ENCODE measurements at places on chromosomes 3 and 15.

DNA sequence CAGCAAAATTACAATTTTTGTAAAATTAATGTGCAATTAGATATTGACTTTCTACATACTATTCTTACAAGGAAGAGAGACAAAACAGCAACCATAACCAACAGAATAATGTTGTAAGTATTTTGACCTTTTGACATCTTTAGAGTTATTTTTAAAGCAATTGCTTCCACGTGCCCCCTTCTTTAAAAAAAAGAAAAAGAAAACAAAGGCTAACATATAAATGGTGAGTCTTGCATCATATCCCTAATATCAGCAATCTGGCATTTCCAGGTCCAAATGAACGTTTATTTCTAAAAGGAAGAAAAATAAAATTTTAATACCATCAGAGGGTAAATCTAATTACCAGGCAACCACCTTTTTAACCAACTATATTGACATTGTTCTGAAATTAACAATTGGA is 19.3 kb upstream of the STRIT1 start:
- H3K27ac ChIP-seq, result no peak overlapping the region
- no peaks in the 10 kb centered on the region for H3K4me1 ChIP-seq
- no peaks in the 10 kb centered on the region for H3K27me3 ChIP-seq
- no peaks in the 10 kb centered on the region for H3K36me3 ChIP-seq

- H3K4me3 ChIP-seq, result no peak overlapping the region
- peaks cover 4% of the 10 kb centered on the region for H3K4me1 ChIP-seq
- no peak for DNase-seq
- no peaks in the 10 kb centered on the region for H3K36me3 ChIP-seq
Measured at GRCh38 chr3:56839784-56840715, 38.3 kb upstream of the ARHGEF3 start.

GRCh38 chr15:80587816-80588456 is 107.2 kb upstream of the ABHD17C start:
- no peaks in the 10 kb centered on the region for H3K27me3 ChIP-seq
- H3K4me1 ChIP-seq, result no peaks in the 10 kb centered on the region
- H3K4me3 ChIP-seq, result no peak overlapping the region
- H3K36me3 ChIP-seq, result no peaks in the 10 kb centered on the region

GRCh38 chr3:79672075-79672474 is 95.7 kb downstream of the ROBO1 start:
- H3K27me3 ChIP-seq, result no peaks in the 10 kb centered on the region
- no peaks in the 10 kb centered on the region for H3K36me3 ChIP-seq
- H3K4me1 ChIP-seq, result no peaks in the 10 kb centered on the region
- no peak overlapping the region for H3K27ac ChIP-seq

DNA sequence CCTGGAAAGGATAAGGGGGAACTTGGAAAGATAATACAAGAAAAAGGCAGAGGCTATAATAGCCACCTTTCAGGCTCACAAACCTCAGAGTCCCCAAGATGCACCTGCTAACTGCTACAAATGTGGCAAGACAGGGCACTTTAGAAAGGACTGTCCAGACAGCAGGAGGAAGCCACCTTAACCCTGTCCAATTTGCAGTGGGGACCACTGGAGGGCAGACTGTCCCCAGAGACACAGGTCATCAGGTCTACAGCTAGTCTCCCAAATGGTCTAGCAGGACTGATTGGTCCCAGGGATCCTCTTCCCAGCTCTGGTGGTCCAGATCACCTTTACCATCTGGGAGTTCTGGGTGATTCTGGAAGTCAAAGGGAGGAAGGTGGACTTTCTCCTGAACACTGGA is 882.5 kb upstream of the GBE1 start:
- DNase-seq, result no peak
- H3K4me3 ChIP-seq, result no peak overlapping the region
- H3K36me3 ChIP-seq, result no peaks in the 10 kb centered on the region
- no peaks in the 10 kb centered on the region for H3K27me3 ChIP-seq
